Fibroblast of skin of abdomen (primary cell): ENCODE measurements at places on chromosomes 7 and 10.

DNA sequence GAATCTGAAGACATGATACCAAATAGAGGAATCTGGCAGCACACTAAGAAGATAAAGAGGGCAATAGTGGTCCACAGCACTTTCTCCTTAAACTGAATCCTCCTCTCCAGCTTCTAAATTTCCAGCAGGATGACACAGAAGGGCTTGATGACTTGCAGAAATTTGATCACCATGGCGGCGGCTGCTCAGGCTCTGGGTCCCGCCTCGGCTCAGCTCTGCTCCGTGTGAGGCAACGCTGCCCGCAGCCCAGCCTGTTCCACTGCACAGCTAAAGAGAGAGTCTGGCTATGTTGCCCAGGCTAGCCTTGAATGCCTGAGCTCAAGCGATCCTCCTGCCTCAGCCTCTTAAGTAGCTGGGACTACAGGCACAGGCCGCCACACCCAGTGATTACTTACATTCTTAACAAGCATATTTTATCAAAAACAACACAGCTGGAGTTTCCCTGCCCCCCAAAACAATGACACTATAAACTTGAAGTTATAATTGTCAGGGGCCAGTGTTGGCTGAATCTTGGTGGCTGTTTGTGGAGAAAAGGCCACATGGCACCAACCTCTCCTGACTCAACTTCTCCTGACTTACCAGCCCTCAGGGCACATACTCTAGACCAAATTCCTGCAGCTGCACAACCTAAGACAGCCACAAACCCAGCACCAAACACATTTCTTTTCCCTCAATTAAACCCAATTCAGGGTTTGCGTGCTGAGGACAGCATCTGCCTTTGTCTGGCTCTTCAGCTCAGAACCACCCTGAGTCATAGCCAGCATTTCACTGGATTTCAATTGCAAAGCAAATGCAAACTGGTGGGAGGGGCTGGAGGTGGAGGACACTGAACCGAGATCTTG lies 11.6 kb upstream of the TNPO3 start:
- DNase-seq: peak; percentile 81

DNA sequence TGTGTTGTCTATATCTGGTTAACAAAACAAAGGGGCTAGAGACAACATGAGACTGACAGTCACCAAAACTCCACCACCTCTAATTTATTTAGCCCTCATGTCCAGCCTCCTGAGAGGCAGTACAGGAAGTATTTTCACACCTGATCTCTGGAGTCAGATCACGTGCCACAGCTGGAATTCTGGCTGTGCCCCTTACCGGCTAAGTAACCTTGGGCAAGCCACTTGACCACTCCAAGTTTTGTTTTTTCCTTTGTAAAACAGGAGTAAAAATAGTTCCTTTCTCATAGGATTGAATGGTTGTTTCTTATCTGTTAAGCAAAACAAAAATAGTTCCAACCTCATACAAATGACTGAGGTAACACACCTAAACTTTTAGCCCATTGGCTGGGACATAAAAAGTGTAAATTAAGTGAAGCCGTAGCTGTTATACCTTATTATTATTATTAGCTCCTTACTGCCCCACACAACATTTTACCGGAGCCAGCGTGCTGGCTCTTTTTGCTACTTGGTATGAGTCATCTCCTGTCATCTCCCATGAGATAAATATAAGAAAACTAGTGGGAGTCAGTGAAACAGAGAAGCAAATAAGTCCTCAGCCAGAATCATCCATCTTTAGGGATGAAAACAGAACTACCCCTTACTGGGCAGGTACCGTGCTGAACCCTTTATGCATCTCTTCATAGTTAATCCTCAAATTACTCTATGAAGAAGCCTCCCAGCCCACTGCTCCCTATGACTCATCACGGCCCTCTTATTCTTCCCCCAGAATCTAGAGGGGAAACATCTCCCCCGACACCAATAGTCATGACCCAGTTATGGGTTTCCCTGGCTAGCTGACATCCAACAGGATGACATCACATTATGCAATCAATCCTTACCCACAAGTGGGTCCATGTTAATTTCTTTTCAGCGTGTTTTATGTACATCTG lies 44.9 kb downstream of the PPP1R3C start:
- DNase-seq: peak; percentile 91

- DNase-seq: no peak
These were observed 353.4 kb upstream of the GALNT17 start for GRCh38 chr7:70778585-70778984.

- no peak for DNase-seq
These were observed 28.8 kb upstream of the CHST15 start for GRCh38 chr10:124122211-124122610.

- DNase-seq: no peak
These were observed 123.1 kb upstream of the MACROH2A2 start for GRCh38 chr10:69929575-69929974.

- peak; percentile 73 for DNase-seq
These were observed 603.4 kb downstream of the SORCS1 start for GRCh38 chr10:106560925-106561640.

GRCh38 chr7:45430397-45430796 lies 143.8 kb upstream of the ADCY1 start:
- no peak for DNase-seq

DNA sequence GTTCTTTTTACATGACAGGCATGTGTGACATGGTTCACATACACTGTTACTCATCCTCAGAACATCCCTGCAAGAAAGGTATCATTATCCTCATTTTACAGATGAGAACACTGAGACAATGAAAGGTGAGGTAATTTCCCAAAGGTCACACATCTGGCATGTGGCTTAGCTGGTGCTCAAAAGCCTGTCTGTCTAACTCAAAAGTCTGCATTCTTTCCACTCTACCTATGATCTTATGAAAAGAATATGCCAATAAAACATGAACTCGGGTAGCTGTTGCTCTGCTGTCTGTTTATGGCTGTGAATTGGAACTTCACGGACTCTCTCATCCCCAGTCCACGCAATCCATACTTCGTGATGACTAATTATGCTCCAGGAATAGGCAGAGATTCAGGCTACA lies 79.0 kb upstream of the ODAD2 start:
- DNase-seq: peak; percentile 71

- DNase-seq: no peak
These were observed 33.0 kb downstream of the EN2 start for GRCh38 chr7:155490697-155491628.

DNA sequence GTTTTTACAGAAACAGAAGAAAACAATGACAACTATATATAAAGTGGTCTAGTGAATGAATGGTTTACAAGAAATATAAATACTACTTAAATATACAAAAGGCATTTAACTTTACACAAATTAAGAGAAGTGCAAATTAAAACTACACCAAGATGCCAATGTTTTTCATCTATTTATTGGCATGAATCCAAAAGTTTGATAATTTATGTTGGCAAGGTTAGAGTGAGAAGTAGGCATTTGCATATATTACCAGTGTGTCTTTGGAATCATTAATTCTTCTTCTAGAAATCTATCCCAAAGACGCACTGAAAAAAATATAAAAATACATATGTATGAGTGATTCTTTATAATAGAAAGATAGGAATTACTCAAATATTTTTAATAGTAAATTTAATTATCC lies 457.4 kb downstream of the MDFIC start:
- no peak for DNase-seq

DNA sequence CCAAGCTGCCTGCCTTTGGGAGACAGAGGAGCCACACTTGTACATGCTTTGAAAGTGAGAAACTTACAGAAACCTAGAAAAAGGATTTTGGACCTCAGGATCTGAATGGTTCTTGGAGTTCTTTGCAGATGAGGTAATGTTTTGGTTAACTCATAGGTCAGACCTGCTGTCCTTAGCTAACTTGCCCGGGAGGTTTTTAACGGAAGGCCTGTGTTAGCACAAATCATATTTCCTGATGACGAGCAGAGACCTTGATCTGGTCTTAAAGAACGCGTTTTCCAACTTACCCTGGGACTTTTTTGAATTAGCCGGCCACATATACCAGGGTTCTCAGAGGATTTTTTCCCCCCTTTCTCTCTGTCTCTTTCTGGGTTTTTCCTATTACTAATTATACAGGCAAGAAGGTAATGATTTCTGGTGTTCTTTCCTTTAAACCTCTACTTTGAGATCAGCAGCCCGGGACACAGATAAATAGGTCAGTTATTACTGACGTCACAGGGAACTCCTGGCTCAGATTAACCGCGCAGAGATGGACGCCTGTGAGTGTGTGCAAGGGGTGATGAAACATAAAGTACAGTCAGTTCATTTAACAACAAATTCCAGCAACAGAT lies 101.7 kb upstream of the KLF6 start:
- peak; percentile 84 for DNase-seq

DNA sequence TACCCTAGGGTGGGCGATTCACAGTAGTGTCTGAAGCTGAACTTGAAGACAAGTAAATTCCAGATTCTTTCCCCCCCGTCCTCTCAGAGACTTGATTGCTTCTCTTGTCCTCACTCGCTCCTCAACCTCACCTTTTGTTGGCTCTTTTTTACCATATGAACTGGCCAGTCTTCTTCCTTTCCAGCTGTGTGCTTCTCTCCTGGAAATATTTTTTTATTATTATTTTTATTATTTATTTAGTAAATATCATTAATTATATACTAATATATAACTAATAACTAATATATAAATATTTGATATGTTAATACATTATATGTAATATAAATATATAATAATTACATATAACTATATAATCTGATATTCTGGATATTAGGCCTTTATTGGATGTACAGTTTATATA lies 484.3 kb downstream of the GALNT17 start:
- DNase-seq: no peak

DNA sequence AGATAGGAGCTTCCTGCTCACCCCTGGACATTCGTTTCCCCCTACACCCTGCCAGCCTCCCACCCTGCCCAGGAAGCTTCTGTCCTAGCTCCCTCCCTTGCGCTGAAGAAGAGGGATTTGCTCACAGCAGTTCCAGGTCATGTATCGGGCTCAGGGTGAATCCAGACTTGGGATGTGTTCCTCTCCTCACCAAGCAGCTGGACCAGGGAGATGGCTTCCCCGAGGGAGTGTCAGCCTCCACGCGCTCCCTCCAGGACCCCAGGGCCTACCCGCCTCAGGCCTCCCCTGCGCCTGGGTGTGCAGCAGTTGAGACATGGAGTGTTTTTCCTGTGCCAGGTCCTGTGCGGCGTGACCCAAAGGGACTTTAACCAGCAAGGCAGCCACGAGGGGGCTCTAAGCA lies 435.6 kb upstream of the FOXK1 start:
- no peak for DNase-seq

GRCh38 chr7:48028938-48029337 lies at the start of gene SUN3:
Gene SUN3, minus strand, starts transcription at chr7:48029107. Its CDS starts 169 bp downstream, at chr7:48028938.
- no peak for DNase-seq

- peak; percentile 88 for DNase-seq
These were observed 45.3 kb upstream of the OSBPL3 start for GRCh38 chr7:25025218-25025671.
